Posterior vena cava (tissue), 2 donors: ENCODE measurements at places on chromosomes 5 and 9. TPM values are rescaled to one million over a fixed set of nuclear protein-coding genes. Genes with fewer than 3 reads are reported as not detected.

GADD45G gene
- total RNA-seq, result 20.7 TPM

SPATA9 gene
- total RNA-seq, result 0.29 TPM

ABCA2 gene
- total RNA-seq, result 30.8 TPM

GPX3 gene
- total RNA-seq, result 1,026 TPM

PITX1 gene
- total RNA-seq, result 0.81 TPM

LOX gene
- 98.8 TPM for total RNA-seq

PCDHAC2 gene
- total RNA-seq, result 0.32 TPM

CTNNAL1 gene
- total RNA-seq, result 36.6 TPM

APBA1 gene
- 8.9 TPM for total RNA-seq
